ENCODE measurements at places on chromosomes 16 and 17. TPM values are rescaled to one million over a fixed set of nuclear protein-coding genes. Genes with fewer than 3 reads are reported as not detected.

Gene HOXB5
- polyA plus RNA-seq: 58.2 TPM

Gene PLLP
- polyA plus RNA-seq: 15.8 TPM

Gene NPIPA8
- polyA plus RNA-seq: 1.4 TPM

Gene TBC1D3H
- not detected for polyA plus RNA-seq

Gene PYY
- 0.73 TPM for polyA plus RNA-seq

Gene KIFC3
- 40.0 TPM for polyA plus RNA-seq

Gene ASGR2
- polyA plus RNA-seq: 2.1 TPM

Gene STH
- not detected for polyA plus RNA-seq

Gene PRPSAP2
- polyA plus RNA-seq: 49.5 TPM

Gene RAB26
- 3.0 TPM for polyA plus RNA-seq

GRCh38 chr16:88442727-88443576 is 10.1 kb upstream of the ZFPM1 start:
- no peak for DNase-seq

GRCh38 chr17:82267575-82268379 is 5.7 kb downstream of the CSNK1D start:
- DNase-seq: no peak

DNA sequence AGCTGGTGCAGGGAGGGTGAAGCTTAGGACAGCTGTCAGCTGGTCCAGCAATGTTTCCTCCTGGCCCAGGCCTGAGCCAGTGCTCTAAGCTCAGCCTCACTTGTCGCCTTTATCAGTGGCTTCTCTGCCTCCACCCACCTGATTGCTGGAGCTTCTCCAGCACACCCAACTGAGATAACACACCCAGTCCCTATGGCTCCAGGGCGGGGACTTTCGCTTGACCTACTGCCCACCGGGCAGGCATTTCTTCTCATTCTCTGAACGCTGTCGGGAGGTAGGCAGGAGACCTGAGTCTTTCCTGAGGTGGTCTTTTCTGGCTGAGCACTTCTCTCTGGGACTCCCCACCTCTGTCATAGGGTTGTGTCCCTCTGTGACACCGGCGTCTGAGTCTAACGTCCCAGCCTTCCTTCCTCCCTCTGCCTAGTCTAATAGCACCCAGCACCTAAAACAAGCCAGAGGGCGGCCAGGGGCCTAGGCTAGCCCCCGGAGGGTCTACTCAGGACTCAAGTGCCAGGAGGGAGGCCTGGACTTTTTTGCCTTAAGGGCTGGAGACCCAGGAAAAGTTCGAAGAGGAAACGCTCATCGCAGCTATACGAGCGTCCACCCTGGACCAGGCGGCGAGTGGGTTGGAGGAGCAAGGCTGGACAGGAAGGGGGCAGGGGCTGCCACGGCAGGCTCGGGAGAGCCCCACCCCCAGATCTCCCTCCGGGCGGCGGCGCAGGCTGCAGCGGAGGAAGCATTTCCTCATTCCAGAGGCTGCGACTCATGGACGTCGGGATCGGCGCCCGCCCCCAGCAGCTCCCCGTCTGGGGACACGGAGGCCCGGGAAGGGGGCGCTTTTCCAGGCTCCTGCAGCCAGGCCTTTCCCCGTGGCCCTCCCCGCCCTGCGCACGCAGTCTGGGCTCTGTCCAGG is 756 bp downstream of the TAX1BP3 start:
- peak; percentile 85 for DNase-seq

DNA sequence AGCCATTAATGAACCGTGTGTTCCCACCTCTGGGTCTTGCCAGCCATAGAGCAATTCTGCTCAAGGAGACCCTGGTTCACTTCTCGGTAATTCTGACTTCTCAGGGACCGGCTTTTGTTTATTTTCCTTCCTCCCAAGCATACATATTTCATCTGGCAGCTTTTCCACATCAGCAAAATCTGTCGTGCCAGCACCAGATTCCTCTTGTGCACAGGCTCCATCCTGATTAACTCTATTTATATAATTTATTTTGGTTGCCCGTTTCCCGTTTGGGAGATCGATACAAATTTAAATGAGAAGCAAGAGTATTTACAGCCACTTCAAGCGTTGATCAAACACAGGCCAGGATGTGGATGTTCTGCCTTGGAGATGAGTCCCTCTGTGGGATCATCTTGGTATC is 161.9 kb upstream of the XYLT1 start:
- no peak for DNase-seq

DNA sequence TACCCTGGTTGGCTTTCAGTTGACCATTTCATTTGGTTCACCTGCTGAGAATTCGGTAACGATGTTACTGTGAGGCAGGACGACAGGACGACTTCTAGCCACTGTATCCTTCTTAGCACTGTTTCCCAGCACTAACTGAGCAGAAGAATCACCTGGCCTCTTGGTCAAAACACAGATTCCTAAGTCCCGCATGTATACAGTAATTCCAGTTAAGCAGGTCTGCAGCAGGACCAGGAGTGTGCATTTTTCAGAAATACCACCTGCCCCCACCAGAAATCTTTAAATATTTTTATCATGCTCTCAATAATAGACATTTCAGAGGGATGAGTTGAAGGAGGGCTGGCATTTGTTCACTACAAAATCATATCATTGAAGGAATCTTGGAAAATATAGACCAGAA is 22.6 kb downstream of the RSL1D1 start:
- no peak for DNase-seq

DNA sequence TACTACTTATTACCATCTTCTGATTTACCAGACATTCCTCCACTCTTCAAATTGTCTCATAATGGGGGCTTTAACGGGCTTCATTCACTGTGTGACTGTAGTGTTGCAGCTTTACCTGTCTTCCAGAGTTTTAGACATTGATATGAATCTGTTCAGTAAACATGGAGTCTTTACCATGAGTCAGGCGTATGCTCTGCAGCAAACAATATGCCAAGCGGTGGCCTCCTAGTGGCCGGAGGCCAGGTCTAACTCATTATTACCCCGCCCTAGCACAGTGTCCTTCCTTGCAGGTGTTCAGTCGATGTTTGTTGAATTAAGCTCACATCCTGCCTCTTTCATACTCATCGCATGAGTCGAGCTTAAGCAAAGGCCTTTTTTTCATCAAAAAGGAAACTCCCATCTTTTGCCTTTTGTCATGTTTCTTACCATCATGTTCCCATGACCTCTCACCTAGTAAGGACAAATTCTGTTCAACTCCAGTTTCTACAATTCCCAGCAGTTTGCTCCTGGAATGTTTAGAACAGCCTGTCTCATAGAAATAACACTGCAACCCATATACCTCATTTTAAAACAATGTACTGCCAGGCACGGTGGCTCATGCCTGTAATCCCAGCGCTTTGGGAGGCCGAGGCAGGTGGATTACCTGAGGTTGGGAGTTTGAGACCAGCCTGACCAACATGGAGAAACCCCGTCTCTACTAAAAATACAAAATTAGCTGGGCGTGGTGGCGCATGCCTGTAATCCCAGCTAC is 39.4 kb downstream of the TUBD1 start:
- no peak for DNase-seq

GRCh38 chr16:10250137-10250828 is 68.1 kb upstream of the GRIN2A start:
- DNase-seq: no peak

- DNase-seq: peak; percentile 5
Measured at GRCh38 chr16:5604770-5605169, 507.2 kb upstream of the EEF2KMT start.

DNA sequence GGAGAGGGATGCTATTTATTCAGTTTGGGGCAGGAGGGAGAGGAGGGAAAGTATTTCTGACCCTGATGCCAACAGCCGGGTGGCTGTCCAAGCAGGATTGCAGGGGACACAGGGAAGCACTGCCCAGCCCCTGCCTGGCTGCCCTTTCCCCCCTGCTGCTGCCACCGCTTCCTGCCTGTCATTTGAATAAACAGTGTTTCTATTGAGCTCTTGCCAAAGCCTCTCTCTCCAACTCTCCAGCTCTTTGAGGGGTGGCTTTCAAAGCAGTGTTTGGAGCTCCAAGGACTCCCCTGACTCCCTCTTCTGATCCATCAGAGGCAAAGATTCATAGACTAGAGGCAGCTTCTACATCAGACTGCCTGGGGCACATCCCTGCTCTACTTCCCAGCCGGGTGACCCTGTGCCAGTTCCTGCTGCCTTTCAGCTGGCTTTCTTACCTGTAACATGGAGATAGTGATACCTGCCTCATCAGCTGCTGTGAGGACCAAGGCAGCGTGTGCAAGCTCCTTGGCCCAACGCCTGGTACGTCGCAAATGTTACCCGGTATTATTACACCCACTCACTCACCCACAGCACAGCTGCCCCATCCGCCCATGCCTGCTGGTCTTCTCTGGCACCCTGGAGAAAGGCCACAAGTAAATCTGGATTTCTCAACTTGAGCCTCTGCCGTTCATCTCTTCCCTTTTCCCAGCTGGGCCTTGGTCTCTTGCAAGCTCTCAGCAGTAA is 9.5 kb downstream of the PROCA1 start:
- DNase-seq: no peak

- no peak for DNase-seq
Measured at GRCh38 chr17:52120465-52120864, 38.0 kb downstream of the CA10 start.

GRCh38 chr16:4583906-4584305 is 27.8 kb downstream of the C16orf96 start:
- no peak for DNase-seq

- DNase-seq: no peak
Measured at GRCh38 chr16:75074920-75075687, 41.5 kb downstream of the LDHD start.

DNA sequence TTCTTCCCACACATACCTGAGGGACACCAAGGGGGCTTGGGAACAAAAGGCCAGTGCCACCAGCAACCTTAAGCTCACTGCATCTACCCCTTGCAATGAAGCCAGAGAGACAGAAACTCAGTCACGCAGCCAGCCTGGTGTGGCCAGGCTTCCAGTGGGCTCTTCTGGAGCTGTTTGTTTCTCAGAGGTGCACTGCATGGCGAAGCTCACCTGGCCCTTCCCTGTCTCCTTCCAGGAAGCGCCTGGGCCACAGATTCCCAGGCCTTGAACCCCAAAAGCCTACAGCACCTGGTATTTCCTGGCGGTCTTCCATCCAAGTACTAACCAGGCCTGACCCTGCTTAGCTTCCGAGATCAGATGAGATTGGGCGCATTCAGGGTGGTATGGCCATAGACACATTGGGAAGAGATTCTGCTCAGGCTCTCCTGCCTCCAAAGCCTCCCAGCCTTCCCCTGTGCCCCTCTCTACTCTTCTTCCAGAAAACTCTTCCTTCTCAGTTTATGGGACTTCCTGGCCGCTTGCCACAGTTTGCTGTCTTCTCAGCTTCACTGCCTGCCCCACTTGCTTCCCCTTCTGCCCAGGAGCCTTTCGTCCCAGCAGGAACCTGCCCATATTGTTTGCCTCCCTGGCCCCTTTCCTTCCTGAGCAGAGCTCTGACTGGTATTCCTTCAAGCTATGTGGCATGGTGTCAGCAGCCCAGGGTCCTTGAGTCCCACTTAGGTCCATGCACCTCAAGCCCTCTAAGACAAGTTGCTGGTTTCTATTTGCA is 1.6 kb downstream of the CISD3 start:
- no peak for DNase-seq

- DNase-seq: no peak
Measured at GRCh38 chr17:80731323-80731722, 186.7 kb downstream of the RPTOR start.

DNA sequence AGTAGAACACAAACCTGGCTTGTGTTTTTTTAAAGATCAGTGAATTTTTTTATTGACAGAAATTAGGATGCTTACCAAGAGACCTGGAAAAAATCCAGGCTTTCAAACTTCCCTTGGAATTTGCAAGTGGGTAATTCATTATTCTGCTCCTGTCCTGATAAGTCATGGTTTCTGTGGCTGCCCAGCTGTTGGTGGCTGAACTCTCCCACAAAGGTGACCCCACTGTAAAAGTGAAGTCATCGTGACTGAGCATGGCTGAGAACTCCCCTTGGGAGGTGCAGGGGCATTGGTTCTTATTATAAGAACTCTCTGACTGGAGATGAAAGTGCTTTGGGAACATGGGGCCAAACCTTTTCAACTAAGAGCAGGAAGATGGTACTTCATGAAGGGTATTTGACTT is 46.6 kb upstream of the TANC2 start:
- DNase-seq: no peak

DNA sequence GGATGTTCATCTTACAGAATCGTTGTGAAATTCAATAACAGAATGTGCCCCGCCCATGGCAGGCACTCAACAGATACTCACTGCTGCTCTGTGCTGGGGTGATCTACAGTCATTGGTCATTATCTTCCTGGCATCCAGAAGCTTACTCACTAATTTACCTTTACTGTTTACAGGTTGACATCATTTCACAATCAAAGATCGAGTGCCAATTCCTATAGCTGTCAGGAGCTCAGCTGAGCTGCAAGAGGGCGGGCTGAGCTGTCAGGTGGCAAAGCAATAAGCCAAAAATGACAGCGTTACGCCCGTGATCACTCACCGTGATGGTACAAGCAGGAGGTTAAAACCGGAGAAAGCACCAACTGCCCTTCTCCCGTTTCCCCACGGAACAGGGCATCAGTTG is 51.2 kb downstream of the LITAF start:
- DNase-seq: no peak

DNA sequence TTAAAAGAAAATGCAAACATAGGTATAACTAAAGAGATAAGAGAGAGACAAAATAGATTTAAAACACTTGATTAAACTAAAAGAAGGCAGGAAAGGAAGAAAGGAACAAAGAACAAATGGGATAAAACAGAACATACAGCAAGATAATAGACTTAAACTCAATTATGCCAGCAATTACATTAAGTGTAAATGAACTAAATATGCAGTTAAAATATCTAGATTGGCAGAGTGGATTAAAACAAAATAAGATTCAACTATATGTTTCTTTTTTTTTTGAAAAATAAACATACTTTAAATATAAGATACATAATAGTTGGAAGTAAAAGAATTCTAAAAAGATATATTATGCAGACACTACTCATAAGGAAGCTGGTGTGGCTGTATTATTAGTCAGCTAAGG is 9.7 kb upstream of the CFAP20 start:
- no peak for DNase-seq

DNA sequence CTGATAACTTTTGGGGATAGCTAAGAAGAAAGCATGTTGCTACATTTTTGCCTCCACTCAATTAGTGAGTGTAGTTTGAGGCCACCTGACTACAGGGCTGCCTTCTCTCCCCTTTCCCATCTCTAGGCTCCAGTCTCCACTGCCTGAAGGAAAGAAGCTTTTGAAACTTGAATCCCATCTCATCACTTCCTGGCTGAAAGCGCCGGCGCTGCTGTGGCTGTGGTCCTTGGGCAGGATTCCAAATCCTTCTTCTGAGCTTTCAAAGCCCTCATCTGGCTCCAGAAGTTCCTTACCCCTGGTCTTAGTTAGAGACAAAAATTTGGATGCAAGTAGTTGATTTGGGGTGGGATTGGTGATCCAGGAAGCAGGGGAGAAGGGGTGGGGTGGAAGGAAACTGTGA is 119.4 kb downstream of the FOXL1 start:
- no peak for DNase-seq

DNA sequence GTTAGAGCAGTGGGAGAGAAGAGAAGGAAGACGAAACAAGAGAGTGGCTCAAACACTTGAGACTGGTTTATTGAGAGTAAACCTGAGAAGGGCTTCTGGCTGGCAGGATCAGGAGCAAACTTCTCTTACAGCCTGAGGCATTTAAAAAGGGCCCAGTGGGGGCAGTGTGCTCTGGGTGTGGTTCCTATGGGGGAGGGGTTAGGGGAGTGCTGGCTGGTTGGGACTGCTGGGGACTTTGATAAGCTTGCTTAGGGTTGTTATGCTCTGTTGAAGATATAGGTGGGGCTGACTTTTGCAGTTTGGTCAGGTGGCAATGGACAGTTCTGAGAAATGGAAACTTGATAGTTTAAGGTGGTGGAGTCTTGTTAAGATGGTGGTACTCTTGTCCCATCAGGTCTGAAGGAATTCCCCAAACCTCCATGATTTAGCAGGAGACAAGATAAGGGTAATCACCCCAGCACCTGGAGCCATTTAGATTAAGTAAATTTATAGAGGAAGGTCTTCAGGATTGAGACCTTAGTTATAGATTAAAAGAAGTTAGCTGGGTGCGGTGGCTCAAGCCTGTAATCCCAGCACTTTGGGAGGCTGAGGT is 79.3 kb downstream of the EMP2 start:
- DNase-seq: no peak
